ENCODE measurements at places on chromosomes 12 and 14.

DNA sequence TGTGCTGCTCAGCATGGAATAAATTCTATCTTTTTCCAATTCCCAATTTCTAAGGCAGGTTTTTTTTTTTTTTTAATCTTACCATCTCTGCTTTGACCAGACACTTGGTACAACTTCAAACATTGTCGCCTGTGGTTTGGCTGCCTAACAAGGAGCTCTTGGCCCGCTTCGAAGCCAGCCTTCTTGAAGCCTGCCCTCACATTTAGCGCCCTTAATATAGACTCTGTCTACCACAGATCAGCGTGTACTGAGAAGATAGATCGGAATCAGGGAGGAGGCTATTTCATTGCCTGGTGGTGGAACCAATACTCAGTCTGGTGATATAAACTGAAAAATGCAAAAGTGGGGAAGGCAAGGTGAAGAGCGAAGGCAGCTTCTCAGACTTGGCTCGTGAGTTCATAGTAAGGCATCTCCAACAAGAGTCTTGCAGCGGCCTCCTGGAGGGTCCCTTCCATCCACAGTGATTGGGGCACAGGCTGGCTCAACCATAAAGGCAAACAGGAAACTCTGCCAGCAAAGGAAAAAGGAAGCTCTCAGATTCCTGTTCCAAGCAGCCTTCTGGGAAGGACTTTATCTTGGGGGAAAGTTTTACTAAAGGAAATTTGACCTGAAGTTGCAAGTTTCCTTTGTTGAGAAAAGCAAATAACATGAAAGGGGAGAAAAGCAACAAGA lies 103.2 kb upstream of the BCL2L14 start:
- no peak for DNase-seq

DNA sequence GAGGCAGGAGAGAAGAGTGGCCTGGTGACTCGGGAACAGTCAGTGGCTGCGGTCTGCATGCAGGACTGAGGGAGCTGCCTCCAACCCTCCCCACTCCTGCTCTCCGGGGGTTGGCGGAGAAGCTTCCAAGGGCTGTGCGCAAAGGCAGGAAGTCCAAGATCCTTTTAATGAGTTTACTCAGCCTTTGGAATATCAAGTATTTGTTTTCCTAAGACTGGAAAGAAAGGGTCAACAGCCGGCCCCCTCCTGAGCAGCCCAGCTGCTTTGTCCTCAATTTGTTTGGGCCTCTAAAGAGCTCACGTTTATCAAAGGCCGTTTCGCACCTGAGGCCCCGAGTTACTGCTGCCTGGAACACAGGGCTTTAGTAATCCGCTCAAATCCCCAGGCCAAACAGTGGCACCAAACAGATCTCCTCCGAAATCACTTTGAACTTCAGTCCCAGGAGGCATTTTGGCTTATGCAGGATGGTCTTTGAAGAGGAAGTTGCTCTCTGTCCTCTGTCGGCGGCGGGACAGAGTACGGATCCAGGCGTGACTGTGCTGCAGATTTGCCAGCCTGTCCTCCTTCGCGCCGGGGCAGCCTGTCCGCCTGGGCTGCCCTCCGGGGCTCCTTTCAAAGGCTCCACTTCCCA lies 117.2 kb upstream of the FZD10 start:
- no peak for DNase-seq

- DNase-seq: no peak
These were observed 206.5 kb downstream of the BCAT1 start for GRCh38 chr12:24742378-24742777.

DNA sequence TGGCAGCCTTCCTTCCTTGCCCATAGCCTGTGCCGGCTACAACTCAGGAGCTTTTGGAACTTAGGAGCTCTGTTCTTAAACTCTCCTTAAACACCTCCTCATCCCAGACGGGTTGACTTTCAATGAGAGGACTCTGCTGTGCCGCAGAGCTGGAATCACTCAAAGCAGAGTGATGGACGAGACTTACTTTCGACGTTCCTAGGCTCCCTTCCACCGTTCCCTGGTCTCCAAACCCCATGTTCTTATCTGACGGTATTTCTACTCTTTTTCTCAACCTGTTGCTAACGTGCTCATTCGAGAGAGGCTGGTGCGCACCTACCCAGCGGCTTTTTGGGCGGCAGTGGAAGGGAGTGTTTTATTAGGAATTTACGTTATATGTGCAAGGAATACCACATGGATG lies 232.7 kb downstream of the CACNA1C start:
- DNase-seq: no peak

DNA sequence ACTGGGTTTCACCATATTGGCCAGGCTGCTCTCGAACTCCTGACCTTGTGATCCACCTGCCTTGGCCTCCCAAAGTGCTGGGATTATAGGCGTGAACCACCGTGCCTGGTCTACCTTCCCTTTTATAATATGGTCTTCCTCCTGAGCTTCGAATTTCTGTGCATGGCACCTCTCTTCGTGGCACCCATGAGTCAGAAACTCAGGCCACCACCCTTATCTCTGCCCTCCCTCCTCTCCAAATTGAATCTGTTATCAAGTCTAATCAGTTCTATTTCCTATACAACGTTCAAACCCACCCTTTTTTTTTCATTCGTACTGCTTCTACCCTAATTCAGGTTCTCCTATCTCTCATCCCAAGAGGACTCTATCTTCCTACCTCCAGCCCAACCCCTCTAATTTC lies 5.0 kb upstream of the TINF2 start:
- no peak for DNase-seq

GRCh38 chr12:101779626-101780025 lies 40.4 kb upstream of the SYCP3 start:
- DNase-seq: no peak

- no peak for DNase-seq
These were observed 107.1 kb downstream of the SLC6A15 start for GRCh38 chr12:84805474-84805858.

DNA sequence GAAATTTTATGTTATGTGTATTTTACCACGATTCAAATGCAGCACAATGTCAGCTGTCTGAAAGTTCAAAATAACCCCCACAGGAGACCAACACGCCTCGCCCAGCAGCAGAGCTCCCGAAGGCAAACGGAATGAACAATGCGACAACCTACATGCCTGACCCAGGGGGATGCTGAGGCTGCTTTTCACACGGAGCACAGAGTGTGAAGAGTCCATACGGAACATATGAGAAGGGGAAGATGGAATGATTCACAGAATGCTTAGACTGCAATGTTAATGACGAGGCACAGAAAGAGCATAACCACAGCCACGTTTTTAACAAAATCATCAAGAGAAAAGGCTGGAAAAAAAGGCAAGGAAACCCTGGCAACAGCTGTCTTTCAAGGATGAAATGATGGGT lies 22.6 kb downstream of the ZFYVE21 start:
- no peak for DNase-seq

- DNase-seq: no peak
These were observed 26.6 kb upstream of the RIMBP2 start for GRCh38 chr12:130742716-130743115.

DNA sequence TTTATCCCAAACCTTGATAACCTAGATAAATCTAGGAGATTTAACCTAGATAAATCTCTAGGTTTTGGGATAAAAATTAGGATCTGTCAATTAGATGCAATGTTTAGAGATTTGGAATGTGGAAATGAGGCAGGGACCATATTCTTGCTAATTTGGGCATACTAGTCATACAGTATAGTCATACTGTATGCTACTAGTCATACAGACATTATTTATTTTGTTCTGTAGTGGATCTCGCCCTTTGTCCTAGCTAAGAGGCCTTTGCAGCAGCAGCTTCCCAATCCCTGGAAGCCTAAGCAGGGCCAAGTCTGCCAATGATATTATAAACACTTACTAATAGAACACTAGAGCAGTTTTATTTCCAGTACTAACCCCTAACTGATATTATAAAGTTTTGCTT lies 136.4 kb downstream of the CEP128 start:
- DNase-seq: no peak

DNA sequence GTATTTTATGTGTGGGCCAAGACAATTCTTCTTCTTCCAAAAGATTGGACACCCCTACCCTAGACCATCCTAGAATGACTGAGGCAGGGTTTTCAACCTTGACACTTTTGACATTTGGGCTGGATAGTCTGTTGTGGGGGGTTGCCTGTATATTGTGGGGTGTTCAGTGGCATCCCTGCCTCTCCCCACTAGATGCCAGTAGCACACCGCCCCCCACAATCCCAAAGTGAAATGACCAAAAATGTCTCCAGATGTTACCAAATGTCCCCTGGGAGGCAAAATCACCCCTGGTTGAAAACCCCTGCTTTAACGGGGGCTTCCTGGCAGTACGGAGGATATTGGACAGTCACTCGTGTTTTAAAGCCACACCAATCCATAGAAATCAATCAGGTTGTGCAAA lies 219.6 kb downstream of the PHETA1 start:
- DNase-seq: no peak

DNA sequence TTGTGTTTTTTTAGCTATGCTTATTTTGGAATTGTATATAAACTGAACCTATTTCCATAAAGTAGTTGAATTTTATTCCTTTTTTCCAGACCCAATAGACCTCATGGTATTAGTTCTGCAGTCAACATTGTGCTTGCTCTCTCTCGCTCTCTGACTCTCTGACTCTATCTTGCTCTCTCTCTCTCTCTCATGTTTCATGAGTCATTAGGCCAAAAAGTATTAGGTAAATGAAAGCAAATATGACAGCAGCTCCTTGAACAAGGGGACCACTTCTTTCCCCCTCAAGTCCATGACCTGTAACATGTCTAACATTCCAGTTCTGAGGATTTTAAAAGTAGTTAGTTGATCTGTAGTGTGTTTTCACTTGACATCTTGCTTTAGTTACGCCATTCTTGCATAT lies 14.0 kb upstream of the C12orf71 start:
- DNase-seq: no peak

DNA sequence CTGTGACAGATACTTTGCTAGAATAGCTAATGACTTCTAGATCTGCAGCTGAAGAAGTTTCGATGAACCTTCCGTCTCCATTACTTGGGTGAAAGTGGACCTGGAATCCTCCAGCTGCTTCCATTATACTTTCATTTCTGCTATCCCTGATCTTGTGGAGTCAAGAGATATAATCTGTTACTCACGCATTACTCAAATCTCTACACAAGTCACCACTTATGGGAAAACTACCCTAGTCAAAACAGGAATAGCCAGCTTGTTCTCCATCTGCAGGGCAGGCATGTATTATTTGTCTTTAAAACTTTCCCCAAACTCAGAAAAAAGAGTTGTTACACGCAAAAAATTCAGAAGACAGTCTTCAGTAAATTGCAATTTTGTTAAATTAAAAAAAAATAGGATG lies 2.8 kb upstream of the KTN1 start:
- DNase-seq: no peak

DNA sequence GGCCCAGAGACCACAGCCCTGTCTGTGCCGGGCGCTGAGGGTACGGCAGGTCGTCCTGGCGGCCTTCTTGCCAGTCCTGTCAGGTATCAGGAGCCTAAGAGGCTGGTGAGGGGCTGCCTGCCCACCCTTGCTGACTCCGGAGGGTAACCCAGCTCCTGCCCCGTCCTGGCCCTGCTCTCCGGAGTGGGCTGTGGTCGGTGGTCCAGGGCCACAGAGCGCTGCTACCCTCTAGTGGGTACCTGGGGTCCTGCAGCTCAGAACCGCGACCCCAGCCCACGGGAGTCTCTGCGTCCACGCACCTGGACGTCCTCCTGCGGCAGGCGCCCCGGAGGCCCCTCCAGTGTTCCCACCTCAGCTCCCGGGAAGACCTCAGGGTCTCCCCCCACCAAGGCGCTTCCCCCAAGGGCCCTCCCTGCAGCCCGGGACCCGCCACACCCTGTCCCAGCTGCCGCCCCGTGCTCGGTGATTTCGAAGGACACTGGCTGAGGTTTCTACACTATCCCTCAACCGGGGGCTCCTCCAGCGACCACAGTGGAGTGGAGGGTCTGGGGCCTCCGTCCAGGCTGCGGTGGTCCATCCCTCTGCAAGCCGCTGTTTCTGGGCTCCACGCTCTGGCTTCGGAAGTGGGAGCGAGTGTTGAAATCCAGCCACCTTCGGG lies 75.9 kb upstream of the FBRSL1 start:
- DNase-seq: no peak

DNA sequence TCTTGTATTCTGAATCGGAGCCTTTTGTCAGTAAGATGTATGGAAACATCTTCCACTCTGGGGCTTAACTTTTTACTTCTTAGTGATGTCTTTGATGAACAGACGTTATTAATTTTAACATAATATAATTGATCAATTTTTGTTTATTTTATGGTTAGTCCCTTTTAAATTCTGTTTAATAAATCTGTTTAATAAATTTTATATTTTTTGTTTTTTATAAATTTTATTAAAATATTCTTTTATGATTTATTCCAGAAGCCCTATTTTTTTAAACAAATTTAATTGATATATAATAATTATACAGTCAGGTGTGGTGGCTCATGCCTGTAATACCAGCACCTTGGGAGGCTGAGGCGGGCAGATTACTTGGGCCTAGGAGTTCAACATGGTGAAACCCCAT lies 235.1 kb downstream of the AEBP2 start:
- DNase-seq: no peak

DNA sequence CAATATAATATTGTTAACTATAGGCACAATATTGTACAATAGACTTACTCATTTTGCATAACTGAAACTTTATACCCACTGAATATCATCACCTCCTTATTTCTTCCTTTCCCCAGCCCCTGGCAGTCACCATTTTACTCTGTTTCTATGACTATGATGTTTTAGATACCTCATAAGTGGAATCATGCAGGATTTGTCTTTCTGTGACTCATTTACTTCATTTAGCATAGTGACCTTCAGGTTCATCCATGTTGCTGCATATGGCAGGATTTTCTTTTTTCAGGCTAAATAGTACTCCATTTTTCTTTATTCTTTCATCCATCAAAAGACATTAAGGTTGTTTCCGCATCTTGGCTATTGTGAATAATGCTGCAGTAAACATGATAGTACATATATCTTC lies 18.9 kb downstream of the USP15 start:
- no peak for DNase-seq

DNA sequence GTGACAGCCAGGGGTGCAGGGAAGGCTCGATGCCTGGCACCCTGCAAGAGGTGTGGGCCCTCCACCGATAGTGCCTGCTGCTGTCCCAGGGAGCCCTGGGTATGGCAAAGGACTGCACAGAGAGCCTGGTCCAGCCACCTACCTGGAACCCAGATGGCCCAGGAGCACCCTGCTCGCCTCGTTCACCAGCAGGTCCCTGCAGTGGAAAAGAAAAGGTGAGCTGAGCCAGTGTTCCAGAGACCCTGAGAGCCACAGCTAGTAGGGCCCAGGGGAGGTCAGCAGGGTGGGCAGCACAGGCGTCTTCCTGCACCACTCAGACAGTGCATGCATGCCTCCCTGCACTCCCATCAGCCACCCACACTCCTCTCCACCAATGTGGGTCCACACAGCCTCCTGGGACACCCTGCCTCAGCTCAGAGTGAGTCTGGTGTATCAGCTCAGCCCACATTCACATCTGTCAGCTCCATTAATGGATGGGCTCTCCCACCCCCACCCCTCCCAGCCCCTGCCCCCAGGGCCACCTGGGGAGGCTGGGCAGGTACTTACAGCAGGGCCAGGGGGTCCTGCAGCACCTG lies 20.2 kb downstream of the TMEM106C start:
- DNase-seq: peak; percentile 16

DNA sequence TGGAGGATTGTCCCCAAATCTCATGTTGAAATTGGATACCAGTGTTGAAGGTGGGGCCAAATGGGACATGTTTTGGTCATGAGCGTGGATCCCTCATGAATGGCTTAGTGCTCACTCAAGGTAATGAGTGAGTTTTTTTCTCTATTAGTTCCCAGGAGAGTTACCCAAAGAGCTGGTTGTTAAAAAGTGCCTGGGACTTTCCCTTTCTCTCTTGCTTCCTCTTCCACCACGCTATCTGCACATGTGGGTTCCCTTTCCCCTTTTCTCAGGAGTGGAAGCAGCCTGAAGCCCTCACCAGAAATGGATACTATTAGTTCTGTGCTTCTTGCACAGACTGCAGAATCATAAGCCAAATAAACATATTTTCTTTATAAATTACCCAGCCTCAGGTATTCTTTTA lies 465.4 kb downstream of the FSCB start:
- DNase-seq: no peak

All from CD4-positive, alpha-beta memory T cell (primary cell).